NCI-H460 (cell line): ENCODE measurements at places on chromosomes 5 and 9. TPM values are rescaled to one million over a fixed set of nuclear protein-coding genes. Genes with fewer than 3 reads are reported as not detected.

DNA sequence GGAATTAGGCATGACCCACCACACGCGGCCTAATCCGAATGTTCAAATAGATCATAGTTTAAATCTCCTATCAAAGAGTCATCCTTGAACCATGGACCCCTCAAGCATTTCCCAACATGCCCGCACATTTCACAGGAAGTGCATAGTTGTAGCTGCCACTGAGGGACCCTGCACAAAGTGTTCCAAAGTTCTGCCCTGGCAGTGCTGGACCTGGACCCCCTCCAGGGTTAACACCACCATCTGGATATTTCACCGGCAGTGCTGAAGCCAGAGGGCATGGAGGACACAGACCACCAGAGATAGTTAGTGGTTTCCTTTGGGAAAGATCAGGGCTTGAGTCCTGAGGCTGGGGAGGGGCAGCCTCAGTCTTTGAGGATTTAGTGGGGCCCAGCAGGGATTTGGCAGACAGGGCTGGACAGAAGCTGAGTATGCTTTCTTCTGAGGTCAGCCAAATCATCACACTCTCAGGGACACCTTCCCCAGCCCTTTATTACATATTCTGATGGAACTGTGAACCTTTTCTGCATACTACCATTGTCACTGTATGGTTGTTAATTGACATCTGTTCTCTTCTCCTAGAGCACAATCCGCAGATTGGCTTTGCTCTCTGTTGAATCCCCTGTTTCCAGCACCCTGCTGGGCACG lies 143.6 kb upstream of the EFNA5 start:
- DNase-seq = no peak

DNA sequence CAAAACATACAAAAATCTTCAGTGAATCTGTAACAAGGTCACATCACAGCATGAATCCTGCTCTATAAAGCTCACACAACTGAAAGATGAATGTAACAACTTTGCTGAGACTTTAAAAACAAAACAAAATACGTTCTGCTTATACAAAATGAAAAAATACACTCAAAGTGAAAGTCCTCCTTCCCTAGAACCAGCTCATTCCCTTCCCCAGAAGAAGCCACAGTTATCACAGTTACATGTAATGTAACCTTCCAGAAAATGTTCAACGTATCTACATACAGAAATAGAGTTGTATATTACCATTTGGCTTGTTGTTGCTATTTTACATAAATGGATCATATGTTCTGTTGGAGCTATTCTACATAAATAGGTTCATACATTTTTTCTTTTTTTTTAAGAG lies 2.6 kb downstream of the AUH start:
- DNase-seq = no peak

Gene DPYSL3
- 12.1 and 12.4 TPM in 2 replicates for total RNA-seq

- DNase-seq = no peak
Measured at GRCh38 chr5:463952-464351, 21.0 kb downstream of the EXOC3 start.
